COR-L47 (cell line): ENCODE measurements at places on chromosomes 4 and X.
A peak's percentile ranks its signal among the peaks of the same experiment; 100 is the strongest.

- no peak for DNase-seq
Measured at GRCh38 chr4:140718241-140718952, 37.8 kb downstream of the TBC1D9 start.

GRCh38 chr4:126800575-126801141, 832.1 kb upstream of the INTU start:
- DNase-seq, result no peak

- DNase-seq, result peak; percentile 23
Measured at GRCh38 chr4:37793562-37793961, 32.9 kb upstream of the PGM2 start.

GRCh38 chr4:106986486-106986885, 49.6 kb downstream of the DKK2 start:
- DNase-seq, result peak; percentile 19

GRCh38 chrX:15646543-15646942, 18.1 kb downstream of the CLTRN start:
- DNase-seq, result no peak
